Sigmoid colon (tissue), 7 donors: ENCODE measurements at places on chromosomes 16 and 17. TPM values are rescaled to one million over a fixed set of nuclear protein-coding genes. Genes with fewer than 3 reads are reported as not detected.

TBC1D26 gene
- total RNA-seq: 1.1 TPM

CDRT15 gene
- not detected for total RNA-seq

PTX4 gene
- not detected for total RNA-seq

CES3 gene
- total RNA-seq: 0.16 TPM

NUP88 gene
- total RNA-seq: 65.6 TPM

KIFC3 gene
- 31.2 TPM for total RNA-seq

KRT40 gene
- total RNA-seq: not detected

TNFSF13 gene
- total RNA-seq: 28.5 TPM

PRM2 gene
- not detected for total RNA-seq

KRTAP4-3 gene
- total RNA-seq: not detected

SCNN1G gene
- not detected for total RNA-seq

INTS2 gene
- total RNA-seq: 15.3 TPM

ESRP2 gene
- 0.16 TPM for total RNA-seq

CIITA gene
- 13.6 TPM for total RNA-seq

IGF2BP1 gene
- total RNA-seq: 0.14 TPM

KLHL10 gene
- total RNA-seq: 3.9 TPM

ADAD2 gene
- 0.83 TPM for total RNA-seq

ZFP3 gene
- total RNA-seq: 6.1 TPM

FGF11 gene
- total RNA-seq: not detected

TMEM238L gene
- not detected for total RNA-seq

TNRC6C gene
- total RNA-seq: 5.8 TPM

IL17C gene
- not detected for total RNA-seq

CPHXL2 gene
- not detected for total RNA-seq

ZNF205 gene
- 15.8 TPM for total RNA-seq

PRCD gene
- total RNA-seq: 5.8 TPM

YBX2 gene
- 1.8 TPM for total RNA-seq

CLEC10A gene
- 16.9 TPM for total RNA-seq

GDPD1 gene
- 2.5 TPM for total RNA-seq

NPIPB13 gene
- total RNA-seq: 1.4 TPM

CRYBA1 gene
- total RNA-seq: not detected

KRTAP9-4 gene
- total RNA-seq: not detected

TBC1D3 gene
- not detected for total RNA-seq

GPRC5C gene
- total RNA-seq: 16.9 TPM

TAC4 gene
- not detected for total RNA-seq

TRIM65 gene
- 22.4 TPM for total RNA-seq

EFCAB5 gene
- total RNA-seq: 3.2 TPM

ACSF2 gene
- 28.5 TPM for total RNA-seq

VMO1 gene
- 6.4 TPM for total RNA-seq

THUMPD1 gene
- 59.3 TPM for total RNA-seq

CTRB1 gene
- total RNA-seq: not detected
